ENCODE measurements at places on chromosomes 4 and X. TPM values are rescaled to one million over a fixed set of nuclear protein-coding genes. Genes with fewer than 3 reads are reported as not detected.

GRCh38 chr4:176726803-176727202 lies 65.9 kb downstream of the VEGFC start:
- DNase-seq = no peak

GRCh38 chr4:69760455-69760854 lies at the start of gene SULT1B1:
SULT1B1 (minus strand) TSS chr4:69760620; CDS start chr4:69755217, 5,403 bp downstream.
- DNase-seq = no peak

- DNase-seq = no peak
Measured at GRCh38 chr4:113347245-113347644, 297.8 kb downstream of the ANK2 start.

CCDC158 gene
- 2.3 TPM for total RNA-seq

DNA sequence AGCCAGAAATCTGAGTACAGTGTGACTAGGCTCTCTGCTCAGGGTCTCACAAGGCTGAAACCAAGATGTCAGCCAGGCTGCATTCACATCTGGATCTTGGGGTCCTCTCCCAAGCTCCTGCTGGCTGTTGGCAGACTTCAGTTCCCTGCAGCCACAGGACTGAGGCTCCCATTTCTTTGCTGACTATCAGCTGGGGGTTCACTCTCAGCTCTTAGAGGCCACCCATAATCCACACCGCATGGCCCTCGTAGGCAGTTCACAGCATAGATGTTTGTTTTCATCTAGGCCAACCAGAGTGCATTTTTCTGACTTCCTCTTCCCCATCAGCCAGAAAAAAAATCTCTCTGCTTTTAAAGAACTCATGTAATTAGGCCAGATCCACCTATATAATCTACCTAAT lies 8.2 kb upstream of the WDR44 start:
- no peak for DNase-seq

MAGED1 gene
- 131 TPM for total RNA-seq

- DNase-seq = no peak
Measured at GRCh38 chrX:41705680-41706374, 17.1 kb downstream of the GPR34 start.

DNA sequence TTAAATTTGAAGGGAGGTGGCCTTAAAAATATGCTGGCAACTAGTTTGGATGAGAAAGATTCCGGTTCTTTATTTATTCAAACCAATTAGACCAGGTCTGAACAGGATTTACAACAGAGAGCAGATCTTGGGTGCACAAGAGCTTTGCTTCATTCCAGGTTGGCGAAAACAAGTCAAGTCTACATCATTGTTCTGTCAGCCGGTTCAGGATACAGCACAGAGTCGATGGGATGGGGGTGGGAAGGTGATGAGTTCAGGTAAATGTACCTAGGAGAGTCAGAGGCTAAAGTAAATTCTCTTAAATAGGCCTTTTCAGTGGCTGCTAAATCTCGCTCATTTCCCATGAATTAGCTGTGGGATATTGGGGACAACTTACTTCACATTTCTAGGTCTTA lies 882 bp upstream of the STIM2 start:
- DNase-seq = no peak

Data from urinary bladder (tissue), 4 donors.